ENCODE measurements at places on chromosomes 5 and 9.
A peak's percentile ranks its signal among the peaks of the same experiment; 100 is the strongest.

GRCh38 chr5:156254196-156254595, 72.8 kb upstream of the SGCD start:
- DNase-seq, result no peak

GRCh38 chr9:94110821-94111252, 26.6 kb downstream of the PTPDC1 start:
- peak; percentile 71 for DNase-seq

GRCh38 chr5:35810601-35811000, 46.1 kb upstream of the IL7R start:
- no peak for DNase-seq

DNA sequence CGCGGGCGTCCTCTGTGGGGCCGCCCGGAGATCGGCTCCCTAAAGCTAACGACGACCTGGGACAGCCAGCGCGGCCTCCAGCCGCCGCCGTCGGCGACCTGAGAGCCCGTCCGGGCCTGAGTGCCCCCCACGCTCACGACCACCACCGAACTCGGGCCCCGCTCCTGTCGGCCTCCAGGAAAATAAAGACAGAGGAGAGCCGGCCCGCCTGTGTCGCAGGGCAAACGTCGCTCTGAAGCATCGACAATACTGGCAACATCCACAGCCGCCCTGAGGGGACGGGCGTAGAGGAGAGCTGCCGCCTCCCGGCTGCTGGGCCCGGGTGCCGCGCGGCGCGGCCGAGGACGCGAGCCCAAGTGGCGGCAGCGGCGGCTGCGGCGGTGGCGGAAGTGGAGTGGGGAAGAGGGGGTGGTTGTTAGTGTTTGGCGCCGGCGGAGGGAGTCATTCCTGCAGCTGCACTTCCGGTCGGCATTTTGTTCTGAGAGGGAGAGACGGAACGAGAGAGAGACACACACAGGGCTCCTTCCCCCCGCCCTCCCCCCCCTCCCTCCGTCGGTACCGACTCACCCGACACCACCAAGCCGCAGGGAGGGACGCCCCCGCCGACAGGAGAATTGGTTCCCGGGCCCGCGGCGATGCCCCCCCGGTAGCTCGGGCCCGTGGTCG, at the start of gene NIPBL:
Gene NIPBL, plus strand, starts transcription at position 471 of the 666 bp plus-strand sequence. CDS start 76,928 bp downstream, outside the sequence.
- DNase-seq, result peak; percentile 85

- no peak for DNase-seq
Observed at GRCh38 chr5:72065751-72066255, 41.5 kb upstream of the MAP1B start.

GRCh38 chr9:113228130-113228665, 6.9 kb downstream of the SLC31A1 start:
- no peak for DNase-seq

DNA sequence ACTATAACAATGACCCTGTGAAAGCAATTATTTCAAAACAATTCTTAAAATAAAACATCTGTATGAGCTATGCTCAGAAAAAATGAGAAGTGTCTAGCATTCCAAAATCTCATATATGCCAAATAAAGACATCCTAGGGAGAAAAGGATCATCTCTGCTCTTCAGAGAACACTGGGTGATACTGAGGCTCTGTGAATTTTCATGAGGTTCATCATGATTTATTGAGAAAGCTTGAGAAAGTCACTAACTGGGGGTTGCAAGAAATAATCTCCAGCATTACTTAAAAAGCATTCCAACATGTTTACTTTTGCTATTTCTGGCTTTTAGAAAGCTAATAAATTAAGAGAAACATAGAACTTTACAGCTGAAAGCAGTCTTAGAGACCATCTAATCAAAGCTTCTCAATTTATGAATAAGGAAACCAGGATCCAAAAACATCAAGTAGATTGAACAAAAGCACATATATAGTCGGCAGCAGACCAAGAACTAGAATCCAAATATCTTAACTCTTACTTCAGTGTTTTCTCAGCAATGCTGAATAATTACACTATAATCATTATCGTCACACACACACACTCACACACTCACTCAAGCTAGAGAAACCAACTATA, 372.8 kb downstream of the NR2F1-AS1 start:
- no peak for DNase-seq

DNA sequence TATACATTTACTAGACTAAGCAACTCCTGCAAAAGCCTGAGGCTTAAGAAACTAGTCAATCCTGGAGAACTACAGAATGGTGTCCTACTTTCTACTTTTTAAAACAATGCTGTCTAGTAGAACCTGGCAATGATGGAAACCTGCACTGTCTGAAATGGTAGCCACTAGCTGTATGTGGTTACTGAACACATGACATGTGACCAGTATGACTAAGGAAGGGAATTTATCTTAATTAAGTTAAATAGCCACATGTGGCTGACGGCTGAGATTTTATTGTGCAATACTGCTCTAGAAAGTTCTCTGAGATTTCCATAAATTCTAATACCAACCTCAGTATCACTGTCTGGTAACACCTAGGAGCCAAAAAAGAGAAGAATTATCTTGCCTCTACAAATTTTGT, 44.9 kb upstream of the RAPGEF6 start:
- peak; percentile 10 for DNase-seq

DNA sequence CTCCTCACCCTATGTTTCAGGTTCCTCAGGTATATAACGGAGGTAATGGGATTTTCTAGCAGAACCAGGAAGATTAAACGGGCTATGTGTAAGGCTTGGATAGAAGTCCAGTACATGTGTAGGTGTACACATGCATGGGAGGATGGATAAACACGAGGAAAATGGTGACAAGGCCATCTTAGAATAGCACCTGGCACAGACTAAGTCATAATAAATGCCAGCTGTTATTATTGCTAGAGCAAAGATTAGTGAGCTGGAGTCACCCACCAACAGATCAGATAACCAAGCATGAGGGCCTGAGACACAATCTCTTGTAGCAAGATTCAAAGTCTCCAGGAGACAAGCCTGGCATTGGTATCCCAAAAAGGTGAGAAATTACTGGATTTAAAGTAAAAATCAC, 21.1 kb downstream of the SPOCK1 start:
- no peak for DNase-seq

DNA sequence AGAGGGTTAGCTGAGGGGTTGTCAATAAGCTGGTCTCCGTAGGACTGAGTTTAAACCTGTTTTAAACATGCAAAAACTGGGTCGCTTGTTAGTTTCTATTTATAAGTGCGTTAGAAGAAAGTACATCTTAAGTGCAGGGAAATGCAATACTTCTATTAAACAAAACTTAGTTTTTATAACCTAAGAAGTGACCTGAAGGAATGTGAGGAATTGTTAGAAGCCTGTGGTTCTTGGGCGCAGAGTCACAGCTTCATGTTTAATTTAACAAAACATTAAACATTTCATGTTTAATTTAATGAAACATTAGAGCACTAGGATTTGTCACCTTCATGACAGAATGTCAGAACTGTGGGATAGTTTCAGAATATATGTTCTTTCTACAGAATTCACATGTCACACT, 469.2 kb upstream of the WWC1 start:
- no peak for DNase-seq

DNA sequence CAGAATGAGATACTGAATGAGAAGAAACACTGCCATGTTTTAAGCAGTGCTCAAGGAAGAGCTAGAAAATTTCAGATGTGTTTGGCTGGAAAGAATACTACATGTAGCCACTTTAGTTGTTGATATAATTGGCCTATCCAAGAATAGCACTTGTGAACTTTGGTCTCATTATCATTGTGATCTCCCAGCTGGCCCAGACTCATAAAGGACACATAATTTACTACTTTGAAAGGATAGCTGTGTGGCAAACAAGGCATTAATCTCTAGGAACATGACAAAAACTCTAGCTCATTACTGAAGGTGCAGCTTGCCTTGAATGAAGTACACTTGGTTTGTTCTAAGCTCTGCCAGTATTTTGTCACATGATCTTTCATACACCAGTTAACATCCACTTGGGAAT, 356.3 kb downstream of the CSNK1G3 start:
- no peak for DNase-seq

DNA sequence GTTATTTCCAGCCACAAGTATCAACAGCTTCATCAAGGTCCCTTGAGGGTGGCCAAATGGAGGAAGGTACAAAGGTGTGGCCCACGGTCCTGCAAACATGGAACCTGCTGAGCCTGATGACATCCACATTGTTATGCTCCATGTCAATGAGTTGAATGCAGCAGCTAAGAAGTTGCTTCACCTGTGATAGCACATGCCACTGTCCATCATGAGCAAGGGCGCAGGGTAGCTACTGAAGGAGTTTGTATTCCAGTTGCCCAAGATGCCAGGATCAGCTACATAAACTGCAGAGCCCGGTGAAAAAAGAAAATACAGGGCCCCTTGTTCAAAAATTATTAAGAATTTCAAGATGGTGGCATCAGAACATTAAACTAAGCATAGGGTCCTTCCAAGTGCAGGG, 24.2 kb downstream of the LSM11 start:
- no peak for DNase-seq

- no peak for DNase-seq
Observed at GRCh38 chr5:172477466-172477865, 23.1 kb upstream of the SH3PXD2B start.

DNA sequence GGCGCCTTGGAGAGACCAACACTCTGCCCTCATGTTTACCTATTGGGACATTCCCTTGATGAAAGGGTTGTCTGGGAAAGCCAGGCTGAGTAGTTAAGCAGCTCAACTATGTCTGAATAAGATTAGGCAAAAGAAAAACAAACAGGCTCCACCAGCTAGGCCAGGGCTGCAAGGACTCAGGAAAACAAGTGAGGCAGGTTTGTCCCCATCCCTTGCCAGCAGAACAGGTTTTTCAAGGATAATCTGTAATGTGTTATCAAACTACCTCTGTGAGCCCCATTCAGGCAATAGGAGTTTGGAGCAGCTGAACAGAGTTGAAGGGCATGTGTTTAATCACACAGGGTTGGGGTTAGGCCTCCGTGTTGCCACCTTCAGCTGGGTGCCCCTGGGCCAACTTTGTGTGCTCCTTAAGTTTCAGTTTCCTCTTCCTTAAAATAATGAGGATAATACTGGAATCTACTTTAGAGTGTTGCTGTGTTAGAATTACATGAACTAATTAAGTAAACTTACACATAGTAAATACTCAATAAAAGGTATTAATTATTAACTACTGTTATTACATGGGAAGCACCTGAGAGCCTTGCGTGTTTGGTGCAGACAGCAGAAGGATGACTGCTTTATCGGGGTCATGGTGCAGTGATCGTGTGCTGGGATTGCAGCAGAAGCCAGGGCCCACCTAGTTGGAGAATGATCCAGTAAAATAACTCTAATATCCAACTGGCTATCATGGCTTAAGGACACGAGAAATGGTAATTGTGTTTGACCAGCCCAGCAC, 72.1 kb upstream of the ATP10B start:
- DNase-seq, result peak; percentile 84

- peak; percentile 4 for DNase-seq
Observed at GRCh38 chr9:28378231-28378630, 805.0 kb upstream of the C9orf72 start.

DNA sequence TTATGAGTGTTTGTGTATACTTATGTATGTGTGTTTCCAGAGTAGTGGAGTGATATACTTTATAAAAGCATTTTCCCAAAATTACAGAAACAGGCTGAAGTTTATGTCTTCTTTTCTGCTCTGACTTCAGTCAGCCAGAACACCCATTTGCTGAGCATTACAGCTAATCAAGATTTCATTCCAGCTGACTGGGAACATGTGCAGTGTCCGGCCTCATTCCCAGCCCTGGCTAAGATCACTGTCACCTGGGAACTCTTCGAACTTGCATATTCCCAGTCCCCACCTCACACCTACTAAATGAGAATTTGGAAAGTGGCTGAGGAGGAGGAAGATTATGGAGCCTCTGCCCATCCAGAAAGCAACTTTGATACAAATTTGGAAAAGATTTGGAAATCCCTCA, 90.8 kb upstream of the PRRC1 start:
- no peak for DNase-seq

DNA sequence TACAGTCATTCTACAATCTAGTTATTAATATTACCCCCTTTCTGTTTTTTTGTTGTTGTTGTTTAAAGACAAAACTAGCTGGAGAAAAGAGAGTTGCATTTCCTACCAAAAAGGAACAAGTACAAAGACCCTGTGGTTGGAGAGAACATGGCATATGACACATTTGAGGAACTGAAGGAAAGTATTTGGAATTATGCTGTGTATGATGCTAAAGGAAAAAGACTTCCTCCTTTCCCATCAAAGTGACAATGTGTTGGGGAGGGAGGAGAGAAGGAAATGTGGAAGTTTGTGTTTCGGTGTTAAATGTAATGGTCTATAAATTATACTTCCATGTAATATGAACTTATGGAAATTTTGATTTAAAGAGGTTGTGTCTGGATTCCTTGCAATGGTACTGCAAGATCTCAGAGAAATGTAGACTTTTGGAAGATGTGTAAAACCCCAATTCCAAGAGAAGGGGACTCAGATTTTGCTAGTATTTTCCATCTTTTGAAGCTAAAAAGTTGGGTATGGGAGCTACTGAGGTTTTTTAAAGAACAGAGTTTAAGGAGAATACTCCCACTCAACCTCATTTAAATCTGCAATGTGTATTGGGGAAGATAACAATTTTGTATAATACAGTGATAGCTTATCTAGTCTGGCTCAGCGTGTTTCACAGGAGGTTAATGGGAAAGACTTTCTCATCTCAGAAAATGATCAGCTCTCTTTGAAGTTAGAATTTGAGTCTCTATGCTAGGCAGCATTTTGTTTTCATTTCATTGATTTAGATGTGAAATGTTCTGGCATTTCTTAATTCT, 15.4 kb upstream of the TNFSF8 start:
- DNase-seq, result no peak

- DNase-seq, result peak; percentile 71
Observed at GRCh38 chr5:32055891-32056866, 117.9 kb downstream of the GOLPH3 start.

DNA sequence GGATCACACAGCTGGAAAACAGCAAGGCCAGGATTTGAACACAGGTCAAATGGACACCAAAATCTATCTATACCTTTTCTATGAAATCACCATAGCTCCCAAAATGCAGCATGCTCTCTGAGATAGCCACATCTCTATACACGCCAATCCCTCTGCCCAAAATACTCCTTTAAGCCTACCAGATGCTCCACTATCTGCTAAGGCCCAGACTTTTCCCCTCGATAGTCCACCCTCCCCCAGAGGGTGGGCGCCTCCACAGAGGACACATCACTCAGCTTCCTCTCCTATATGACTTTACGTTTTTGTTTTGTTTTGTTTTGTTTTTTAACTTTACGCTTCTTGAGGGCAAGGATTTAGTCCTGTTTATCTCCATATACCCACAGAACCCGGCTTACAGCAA, 46.8 kb downstream of the MTMR12 start:
- DNase-seq, result no peak

DNA sequence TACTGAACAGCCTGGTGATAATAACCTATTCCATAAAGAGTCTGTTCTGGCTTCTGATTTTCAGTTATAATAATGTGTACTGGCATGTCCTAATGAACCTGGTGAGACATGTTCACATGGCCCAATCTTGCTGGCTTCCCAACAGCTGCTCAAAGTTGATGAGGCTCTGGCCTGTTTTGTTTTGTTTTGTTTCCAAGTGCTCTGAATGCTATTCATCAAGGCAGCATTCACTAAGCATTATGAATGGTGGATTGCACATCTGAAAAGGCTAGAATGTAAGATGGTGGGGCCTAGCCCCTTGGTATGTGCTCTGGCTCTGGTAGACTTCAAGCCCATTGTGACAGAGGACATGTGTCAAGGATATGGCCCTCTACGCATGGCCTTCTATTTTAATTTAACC, 388.5 kb downstream of the PSAT1 start:
- DNase-seq, result peak; percentile 64

- DNase-seq, result peak; percentile 59
Observed at GRCh38 chr5:32589942-32590869, 4.8 kb downstream of the SUB1 start.

Data from bronchial epithelial cell (primary cell).